Pulmonary artery endothelial cell (primary cell): ENCODE measurements at places on chromosomes 1 and 21. TPM values are rescaled to one million over a fixed set of nuclear protein-coding genes. Genes with fewer than 3 reads are reported as not detected.

OR6N1 gene
- total RNA-seq, result not detected in 2 replicates

GRCh38 chr1:214075999-214076707 lies 88.4 kb downstream of the PROX1 start:
- no peak for DNase-seq

- DNase-seq, result no peak
These were observed 8.1 kb downstream of the MAN1A2 start for GRCh38 chr1:117375327-117375726.

- DNase-seq, result no peak
These were observed 7.1 kb downstream of the ZBTB21 start for GRCh38 chr21:42003051-42003461.

CAMK1G gene
- not detected in 2 replicates for total RNA-seq

AMY1B gene
- not detected in 2 replicates for total RNA-seq

ZMYND12 gene
- total RNA-seq, result 0.28 and 0.40 TPM in 2 replicates

GRCh38 chr1:183783767-183784637 lies 20.9 kb upstream of the RGL1 start:
- DNase-seq, result peak; percentile 68

HPDL gene
- 4.7 and 7.2 TPM in 2 replicates for total RNA-seq

SYF2 gene
- 37.2 and 38.3 TPM in 2 replicates for total RNA-seq

IGSF21 gene
- total RNA-seq, result not detected in 2 replicates

DNA sequence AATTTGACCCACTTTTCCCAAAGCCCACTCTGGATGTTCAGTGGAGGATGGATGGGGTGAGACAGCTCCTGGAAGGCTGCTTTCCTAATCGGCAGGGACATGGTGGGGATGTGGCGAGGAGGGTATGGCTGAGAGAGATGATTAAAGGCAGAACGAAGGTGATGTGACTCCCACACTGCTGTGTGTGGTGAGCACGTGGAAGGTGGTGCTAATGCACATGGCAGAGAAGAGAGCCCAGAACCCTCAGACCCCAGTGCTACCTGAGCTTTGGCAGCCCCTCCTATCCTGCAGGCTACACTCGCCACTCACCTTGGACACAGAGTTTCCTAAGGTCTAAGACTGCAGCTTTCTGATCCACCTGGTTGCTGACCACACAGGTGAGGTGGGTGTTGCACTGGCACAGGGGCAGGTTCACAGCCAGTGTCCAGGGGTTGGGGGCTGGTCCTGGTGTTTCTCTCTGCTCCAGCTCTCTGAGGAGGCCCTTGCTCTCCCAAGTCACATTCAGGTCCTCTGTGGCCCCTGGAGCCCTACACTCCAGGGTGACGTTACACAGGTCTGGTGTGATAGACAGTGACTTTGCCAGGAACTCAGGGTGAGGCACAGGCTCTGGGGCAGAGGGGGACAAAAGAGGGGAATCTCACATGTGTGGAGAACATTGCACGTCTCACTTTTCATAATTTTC lies 151.4 kb upstream of the ETV3 start:
- DNase-seq, result no peak

DNA sequence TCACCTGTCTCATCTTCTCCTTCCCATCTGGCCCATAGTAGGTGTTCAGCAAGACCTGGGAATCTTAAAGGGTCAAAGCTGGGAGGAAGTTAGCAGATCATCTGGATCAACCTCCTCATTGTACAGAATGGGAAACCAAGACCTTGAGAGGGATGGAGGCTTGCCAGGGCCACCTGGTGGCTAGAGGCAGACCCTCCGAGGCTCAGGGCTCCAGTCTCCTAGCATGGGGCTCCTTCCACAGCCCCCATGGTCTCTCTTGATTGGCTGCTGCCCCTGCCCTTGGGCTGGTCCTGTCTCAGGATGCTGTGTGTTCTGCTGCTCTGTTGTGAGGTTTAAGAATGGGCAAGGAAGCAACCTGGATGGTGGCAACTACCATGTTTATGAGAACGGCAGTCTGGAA lies 68.7 kb upstream of the CNTN2 start:
- no peak for DNase-seq

DNA sequence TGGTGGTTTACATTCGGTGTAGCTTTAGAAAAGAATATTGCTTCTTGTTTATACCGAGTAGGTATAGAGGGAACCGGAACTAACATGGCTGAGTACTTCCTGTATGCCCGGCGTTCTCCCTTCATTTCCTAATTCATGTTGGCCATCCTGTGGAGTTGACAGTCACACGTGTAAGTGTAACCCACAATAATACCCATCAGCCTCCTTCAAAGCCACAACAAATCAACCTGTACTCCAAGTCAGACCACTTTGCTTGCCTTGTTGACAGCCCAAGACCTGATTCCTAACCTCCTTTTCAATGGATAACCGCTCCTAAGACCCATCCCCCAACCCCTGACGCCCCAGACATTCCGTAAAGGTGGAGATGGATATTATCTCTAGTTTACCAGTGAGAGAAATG lies 42.1 kb downstream of the UBE2U start:
- DNase-seq, result no peak

FMO2 gene
- total RNA-seq, result under 0.01 and 8.0 TPM in 2 replicates

MPZ gene
- 0.95 and 0.99 TPM in 2 replicates for total RNA-seq

- no peak for DNase-seq
These were observed 64.1 kb downstream of the SETD4 start for GRCh38 chr21:35996217-35996616.
